ENCODE measurements at places on chromosomes 12 and 14.
A peak's percentile ranks its signal among the peaks of the same experiment; 100 is the strongest.

DNA sequence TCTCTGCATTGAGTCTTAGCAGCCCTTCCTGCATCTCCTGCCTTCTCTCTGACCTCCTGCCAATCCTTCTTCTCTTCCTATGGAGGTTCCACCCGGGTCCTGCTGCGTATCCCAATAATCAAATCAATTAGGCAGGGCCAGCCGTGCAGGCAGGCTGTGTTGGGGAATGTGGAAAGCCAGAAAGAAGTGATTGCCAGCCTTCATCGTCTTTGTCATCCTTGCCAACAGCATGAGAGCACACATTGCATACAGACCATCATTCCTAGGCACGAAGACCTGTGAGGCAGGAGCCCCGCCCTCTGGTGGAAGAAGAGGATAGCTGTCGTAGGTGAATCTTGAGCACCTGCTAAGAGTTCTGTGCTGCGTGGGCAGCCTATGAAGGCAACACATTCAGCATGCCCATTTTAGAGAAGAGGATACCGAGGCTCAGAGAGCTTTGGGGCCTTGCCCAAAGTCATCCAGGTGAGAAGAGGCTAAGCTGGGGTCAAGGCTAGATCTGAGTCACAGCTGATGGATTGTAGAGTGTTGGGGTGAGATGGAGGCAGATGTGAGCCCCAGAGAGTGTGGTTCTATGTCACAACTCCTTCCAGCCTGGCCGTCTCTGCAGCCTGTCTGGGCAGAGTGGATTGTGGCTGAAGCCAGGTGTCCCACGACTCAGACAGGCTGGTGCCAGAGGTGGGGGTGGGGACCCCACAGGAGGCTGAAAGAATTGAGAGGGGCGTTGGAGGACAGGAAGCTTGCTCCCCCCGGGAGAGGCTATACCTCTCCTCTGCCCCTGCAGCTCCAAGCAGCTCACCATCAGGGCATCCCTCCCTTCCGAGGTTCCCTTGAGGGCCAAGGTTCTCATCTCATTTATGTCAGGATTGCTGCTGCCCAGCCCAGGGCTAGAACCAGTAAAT, 12.7 kb downstream of the C14orf132 start:
- no peak for DNase-seq

GRCh38 chr12:86929962-86930361, 673.8 kb upstream of the MGAT4C start:
- DNase-seq = peak; percentile 10

DNA sequence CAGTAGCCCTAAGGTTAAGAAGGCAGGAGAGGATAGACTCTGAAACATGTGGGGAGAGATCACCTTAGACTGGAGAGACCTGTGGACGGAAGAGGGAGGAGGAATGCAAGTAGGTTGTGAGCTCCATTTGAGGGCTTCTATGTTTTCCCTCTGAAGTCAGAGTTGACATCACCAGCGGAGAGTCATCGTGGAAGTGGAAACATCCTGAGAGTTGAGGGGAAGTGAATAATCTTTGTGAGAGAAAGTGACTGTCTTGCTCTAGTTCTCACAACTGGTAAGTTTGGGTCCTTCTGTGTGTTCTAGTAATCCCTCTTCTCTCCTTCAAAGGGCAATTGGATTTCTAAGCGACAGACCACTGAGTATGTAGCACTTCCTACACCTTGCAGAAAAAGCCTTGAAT, 103.6 kb upstream of the CCND2 start:
- DNase-seq = no peak

- DNase-seq = no peak
Measured at GRCh38 chr14:64688811-64689281, 15.4 kb upstream of the PLEKHG3 start.

- DNase-seq = no peak
Measured at GRCh38 chr12:117567644-117568216, 206.3 kb upstream of the NOS1 start.

DNA sequence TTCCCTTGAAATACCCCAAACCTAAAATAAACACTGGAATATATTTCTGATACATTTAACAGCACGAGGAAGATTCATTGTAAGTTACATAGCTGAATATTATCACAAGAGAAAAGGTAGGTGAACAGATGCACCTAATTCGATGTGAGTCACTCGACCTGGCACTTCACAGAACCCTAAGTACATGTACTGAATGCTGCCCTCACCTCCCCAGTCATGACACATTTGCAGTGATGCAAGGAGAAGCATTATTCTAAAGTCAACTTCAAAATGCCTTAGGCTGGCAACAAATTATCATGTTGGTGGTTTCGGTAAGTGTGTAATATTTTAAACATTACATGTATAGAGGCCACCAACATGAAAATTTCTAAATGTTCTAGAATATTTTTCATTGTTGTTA, 35.2 kb upstream of the TMTC2 start:
- DNase-seq = no peak

All from astrocyte (in vitro differentiated cells and primary cell).